ENCODE measurements at places on chromosomes 7 and 10.

- H3K27ac ChIP-seq: no peak overlapping the region
- peak; percentile 59 for DNase-seq
- H3K4me1 ChIP-seq: peaks cover 15% of the 10 kb centered on the region
- H3K4me3 ChIP-seq: no peak overlapping the region
- H3K36me3 ChIP-seq: no peaks in the 10 kb centered on the region
Measured at GRCh38 chr10:73899423-73899822, 11.5 kb upstream of the PLAU start.

DNA sequence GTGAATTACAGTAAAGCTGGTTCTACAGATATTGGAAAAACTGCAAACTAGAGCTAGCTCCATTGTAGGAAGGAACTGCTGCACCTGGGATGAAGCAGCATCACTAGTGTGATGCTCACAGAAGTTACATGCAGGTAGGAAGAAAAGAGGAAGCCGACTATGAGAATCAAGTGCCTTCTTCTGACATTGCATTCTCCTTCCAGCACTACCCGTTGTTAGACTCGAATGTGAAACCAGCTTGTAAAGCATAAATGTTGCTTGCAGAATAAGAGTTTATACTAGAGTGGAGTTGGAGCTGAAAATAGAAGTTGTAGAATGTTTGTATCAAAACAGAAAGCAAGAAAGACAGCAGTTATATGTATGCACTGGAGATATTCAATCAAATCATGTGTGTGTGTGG lies 49.9 kb downstream of the TRIM24 start:
- no peak overlapping the region for H3K27ac ChIP-seq
- H3K36me3 ChIP-seq: no peaks in the 10 kb centered on the region
- H3K4me1 ChIP-seq: peaks cover 3% of the 10 kb centered on the region
- DNase-seq: no peak

- H3K36me3 ChIP-seq: no peaks in the 10 kb centered on the region
- no peak for DNase-seq
- H3K27me3 ChIP-seq: no peaks in the 10 kb centered on the region
- H3K27ac ChIP-seq: no peak overlapping the region
- no peak overlapping the region for H3K4me3 ChIP-seq
Measured at GRCh38 chr7:15929411-15929810, 242.9 kb upstream of the MEOX2 start.

- no peak for DNase-seq
- no peak overlapping the region for H3K4me3 ChIP-seq
- no peaks in the 10 kb centered on the region for H3K4me1 ChIP-seq
- no peaks in the 10 kb centered on the region for H3K27me3 ChIP-seq
- no peak overlapping the region for H3K27ac ChIP-seq
Measured at GRCh38 chr7:24786941-24787340, 29.7 kb upstream of the GSDME start.

GRCh38 chr7:155847821-155848435 lies 35.7 kb upstream of the SHH start:
- H3K4me3 ChIP-seq: no peak overlapping the region
- no peak overlapping the region for H3K27ac ChIP-seq
- peaks cover 11% of the 10 kb centered on the region for H3K4me1 ChIP-seq

Measured in body of pancreas (tissue), 4 donors.